LoVo (cell line): ENCODE measurements at places on chromosomes 11 and 22.

DNA sequence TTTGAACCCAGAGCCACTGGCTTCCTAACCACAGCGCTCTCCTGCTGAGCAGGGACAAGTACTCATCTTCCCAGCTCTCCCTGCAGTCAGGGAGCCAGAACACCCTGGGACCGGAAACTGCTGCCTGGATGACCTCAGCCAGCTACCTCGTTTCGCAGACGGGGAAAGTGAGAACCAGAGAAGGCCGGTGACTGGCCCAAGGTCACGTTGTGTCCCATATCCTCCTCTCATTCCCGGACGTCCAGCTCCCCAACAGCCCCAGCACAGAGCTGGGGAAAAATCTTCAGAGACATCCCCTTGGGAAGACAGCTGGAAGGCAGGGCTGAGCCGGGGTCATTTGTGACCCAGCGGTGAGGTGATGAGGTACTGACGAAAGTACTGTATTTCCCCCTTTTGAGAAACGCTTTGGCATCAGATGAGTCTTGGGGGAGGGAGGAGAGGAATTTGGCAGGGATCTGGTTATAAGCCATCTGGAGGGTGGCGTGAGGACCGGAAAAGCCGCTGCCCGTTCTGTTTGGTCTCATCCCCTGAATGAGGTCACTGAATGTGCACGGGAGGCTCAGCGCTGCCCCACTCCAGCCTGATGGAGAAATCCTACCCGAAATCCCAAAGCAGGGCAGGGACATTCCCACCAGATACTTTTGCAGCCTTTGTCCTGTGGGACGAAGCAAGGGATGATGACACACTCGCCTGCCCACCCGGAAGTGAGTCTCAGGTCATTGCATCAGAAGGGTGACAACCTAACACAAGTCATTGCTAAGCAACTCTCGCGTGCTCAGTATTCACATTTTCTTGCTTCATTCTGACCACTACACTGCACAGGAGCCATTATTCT, 41.1 kb downstream of the LIF start:
- DNase-seq: no peak

- peak; percentile 34 for DNase-seq
Observed at GRCh38 chr11:121452609-121453150, at the start of gene SORL1-AS1. Gene SORL1-AS1, minus strand, starts transcription at chr11:121452967.

- DNase-seq: no peak
Observed at GRCh38 chr11:14240221-14240620, 118.8 kb downstream of the RRAS2 start.

DNA sequence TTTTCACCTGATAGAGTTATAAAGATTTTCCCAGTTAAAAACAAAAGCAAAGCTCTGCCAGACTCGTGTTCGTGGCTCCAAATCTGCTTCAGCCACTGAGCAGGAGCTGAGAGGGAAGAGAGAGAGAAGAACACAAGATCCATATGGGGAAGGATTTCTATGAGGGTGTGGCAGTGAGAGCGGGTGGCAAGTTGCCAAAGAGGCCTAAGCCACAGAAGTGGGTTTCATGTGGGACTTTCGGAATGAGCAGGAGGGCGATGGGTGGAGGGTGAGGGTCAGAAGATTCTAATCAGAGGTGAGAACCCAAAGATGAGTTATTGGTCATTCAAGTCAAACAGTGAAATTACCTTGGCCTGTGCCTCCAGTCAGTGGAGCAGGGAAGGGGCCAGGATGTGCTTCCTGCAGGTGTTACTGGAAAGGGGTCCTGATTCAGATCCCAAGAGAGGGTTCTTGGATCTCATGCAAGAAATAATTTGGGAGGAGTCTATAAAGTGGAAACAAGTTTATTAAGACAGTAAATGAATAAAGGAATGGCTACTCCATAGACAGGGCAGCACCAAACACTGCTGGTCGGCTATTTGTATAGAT, 40.5 kb upstream of the TOP3B start:
- no peak for DNase-seq

- DNase-seq: no peak
Observed at GRCh38 chr22:17199003-17199731, 20.1 kb downstream of the ADA2 start.

DNA sequence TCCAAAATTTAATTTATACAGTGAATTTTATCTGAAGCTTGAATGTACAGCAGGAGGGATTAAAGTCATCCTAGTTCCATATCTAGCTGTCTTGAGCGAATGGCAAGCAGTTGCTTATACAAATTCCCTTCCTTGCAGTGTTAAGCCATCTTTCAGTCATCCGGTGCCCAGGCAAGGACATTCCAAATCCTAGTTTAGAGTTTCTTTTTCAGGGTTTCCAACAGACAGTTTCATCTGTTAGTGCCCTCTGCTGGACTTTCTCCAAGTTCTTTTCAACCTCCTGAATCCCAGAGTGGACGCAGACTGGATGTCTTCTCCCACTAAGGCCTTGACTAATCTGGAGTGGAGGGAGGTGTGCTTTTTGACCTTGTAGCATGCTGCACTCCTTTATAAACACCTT, 45.4 kb downstream of the GRAMD1B start:
- no peak for DNase-seq

DNA sequence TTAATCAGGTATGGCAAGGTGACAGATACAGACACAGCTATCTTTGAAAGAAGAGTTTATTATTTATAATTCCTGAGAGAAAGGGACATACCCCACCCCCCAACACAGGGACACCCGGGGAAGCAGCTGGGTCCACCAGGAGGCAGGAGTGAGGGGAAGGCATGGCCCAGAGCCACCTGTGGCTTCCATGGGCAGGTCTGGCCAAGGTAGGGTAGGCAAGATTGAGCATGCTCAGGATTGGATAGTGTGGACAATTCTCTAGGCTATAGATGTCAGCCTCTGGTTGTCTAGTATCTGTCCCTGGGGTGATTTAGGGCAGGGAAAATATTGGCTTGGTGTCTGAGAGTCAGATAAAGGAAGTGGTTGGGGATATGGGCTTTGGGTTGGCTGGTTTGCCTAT, 27.5 kb upstream of the SMIM35 start:
- no peak for DNase-seq

- peak; percentile 28 for DNase-seq
Observed at GRCh38 chr22:37529652-37530345, 10.6 kb upstream of the CARD10 start.

- no peak for DNase-seq
Observed at GRCh38 chr11:73135346-73136284, 6.5 kb downstream of the FCHSD2 start.

GRCh38 chr11:119912229-119912628, 183.2 kb upstream of the NECTIN1 start:
- DNase-seq: no peak

DNA sequence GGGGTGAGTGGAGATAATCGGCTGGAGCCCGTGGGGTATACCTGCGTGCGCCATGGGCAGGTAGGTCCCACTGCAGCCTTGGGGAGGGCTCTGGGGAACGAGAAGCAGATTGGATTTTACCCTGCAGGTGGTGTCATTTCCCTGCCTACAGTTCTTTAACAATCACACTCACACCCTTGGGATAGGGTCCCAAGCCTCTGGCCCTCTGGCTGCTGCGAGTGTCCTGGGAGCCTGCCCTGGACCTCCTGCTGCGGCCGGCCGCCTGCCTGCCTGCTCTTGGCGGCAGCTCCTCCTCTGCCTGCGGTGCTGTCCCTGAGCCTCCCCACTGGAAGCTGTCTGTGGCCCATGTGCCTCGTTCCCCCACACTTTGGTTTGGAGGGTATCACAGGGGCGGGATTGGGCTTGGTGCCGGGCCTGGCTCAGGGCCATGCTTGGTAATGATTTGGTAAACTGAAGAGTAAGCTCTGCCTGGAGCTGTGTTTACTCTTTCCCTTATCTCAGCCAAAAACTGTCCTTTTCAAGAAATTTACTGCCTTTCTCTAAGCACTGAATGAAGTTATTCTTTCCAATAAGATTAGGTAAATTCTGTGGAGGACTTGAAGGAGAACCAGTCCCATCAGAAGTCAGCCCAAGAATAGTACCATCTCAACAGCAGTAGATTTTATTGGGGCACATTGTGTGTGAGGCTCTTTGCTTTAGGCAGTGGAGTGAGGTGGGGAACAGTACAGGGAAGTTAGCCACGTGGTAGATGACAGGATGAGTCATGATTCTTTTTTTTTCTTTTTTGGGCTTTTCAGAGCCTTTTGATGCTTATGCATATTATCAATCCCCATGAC, 53.7 kb downstream of the TBC1D22A start:
- DNase-seq: no peak

- DNase-seq: no peak
Observed at GRCh38 chr11:57255618-57256017, 18.6 kb upstream of the APLNR start.

DNA sequence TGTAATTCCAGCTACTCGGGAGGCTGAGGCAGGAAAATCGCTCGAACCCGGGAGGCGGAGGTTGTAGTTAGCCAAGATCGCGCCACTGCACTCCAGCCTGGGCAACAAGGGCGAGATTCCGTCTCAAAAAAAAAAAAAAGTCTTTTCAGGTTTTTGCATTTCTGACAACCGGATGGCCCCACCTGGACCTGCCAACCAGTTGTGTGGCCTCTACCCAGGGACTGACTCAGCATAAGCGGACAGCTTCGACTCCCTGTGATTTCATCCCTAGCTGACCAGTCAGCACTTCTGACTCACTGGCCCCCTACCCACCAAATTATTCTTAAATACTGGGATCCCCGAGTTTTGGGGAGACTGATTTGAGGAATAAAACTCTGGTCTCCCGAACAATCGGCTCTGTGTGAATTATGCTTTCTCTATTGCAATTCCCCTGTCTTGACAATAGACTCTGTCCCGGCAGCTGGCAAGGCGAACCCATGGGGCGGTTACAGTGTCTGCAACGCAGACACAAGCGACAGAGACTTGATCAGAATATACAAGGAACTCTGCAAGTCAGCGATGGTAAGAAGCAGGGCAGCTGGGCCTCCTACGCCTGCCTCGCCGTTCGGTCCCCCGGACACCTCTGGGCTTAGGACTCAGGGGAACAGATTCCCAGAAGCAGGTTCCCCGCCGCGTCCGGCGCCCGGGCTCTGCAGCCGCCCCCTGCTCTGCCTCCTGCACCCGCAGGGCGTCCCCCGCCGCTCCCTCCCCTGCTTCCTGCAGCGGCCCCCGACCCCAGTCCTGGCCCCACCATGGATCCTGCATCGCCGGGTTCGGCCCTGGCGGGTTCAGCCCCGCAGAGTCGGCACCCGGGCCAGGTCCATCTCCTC, 741 bp upstream of the TALDO1 start:
- no peak for DNase-seq

DNA sequence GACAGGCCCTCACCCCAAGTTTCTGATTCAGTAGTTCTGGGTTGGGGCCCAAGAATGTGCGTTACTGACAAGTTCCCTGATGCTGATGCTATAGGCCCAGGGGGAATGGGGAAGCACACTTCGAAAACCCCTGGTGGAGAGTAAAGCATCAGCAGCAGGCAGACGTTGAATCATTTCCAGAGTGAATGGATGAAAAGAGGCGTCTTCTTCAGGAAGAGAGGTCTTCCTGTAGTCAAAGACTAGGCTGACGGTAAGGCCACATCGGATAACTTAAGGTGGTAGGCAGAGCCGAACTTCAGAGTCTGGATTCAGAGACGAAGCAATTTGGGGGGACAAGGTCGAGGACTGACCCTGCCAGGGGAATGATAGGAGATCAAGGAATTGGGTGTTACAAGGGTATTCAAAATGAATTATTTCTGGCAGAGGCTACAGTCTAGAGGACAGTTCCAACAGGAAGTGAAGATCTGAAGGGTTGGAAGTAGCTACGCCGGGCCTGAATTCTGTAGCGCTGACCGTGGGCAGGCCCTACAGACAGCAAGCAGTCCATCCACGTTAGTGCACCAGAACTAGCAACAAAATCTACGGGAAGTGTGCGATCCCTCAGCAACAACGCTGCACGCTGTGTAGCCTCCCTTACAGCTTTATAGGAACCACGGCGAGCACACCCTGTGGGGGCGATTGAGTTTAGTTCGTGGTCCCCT, 862 bp upstream of the CENATAC start:
- no peak for DNase-seq

DNA sequence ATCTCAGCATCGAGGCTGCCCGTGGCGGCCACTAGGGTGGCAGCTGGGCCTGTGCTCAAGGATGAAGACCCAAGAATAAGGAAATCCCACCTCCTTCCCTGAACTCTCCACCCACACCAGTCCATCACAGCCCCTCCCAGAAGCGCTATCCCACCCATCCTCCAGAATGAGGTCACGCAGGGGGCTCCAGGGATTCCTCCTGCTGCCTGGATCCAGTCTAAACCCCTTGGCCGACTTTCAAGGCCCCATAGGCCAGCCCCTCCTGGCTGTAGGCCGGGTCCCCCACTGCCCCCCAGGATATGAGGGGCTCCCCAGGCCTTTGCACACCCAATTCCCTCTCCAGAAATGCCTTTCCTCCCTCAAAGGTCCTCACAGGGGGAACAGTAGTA, 19.0 kb upstream of the SCGB1A1 start:
- no peak for DNase-seq

- no peak for DNase-seq
Observed at GRCh38 chr22:48096411-48096810, 1334.0 kb downstream of the TBC1D22A start.

- no peak for DNase-seq
Observed at GRCh38 chr11:78201096-78201818, 12.5 kb downstream of the USP35 start.

- no peak for DNase-seq
Observed at GRCh38 chr22:50672471-50673230, at the start of gene SHANK3. Gene SHANK3, plus strand, starts transcription at chr22:50672823.

DNA sequence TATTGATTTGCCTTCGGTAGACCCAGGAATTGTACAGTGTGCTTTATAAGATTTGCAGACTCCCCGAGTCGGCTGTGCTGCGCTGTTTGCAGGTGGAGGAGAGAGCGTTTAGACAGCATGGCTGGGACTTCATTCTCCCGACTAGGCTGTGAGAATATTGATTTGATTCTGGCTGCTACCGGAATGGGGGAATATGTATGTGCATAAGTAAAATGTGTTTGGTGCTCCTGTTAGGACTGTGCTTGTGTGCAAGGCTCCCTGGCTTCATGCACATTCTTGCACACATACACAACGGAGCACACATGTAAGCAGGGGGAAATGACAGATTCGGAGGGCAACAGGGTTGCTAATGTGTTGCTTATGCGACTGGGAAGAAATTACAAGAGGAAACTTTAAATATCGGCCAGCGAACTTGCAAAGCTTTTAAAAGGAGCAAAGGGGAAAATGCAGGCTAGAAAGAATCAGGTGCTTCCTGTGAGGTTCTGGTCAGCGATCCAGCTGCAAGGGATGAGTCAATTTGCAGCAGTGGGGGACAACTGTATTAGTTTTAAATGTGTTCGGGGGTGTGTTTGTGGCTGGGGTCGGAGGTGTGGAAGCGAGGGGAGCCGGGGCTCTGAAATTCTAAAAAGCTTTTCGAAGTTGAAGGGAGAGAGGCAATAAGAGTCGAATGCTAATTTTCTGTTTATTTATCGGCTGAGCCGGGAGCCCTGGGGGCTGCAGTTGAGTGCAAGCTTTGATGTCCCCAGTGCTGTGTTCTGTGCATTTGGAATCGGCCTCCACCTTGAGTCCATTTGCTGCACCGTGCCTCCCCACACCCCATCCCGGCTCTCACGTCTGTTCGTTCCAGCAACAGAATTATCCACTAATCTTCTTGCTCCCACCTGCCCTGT, 731 bp downstream of the NTM start:
- DNase-seq: no peak

DNA sequence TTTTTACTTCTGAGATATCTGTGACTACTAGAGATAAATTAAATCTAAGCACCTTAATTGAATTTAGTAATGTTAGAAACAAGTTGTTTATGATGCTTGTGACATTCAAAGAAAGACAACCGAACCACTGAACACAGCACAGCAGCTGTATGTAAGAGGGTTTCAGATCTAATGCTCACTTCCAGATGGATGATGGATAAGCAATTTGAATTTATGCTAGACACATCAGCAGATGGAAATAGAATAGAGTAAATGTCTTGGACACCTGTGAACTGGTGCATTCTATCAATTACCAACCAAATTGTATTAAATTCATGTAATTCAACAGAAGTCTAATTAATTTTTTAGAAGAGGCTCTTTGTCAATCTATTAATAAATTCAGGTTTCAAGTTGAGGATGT, 306.3 kb downstream of the CNTN5 start:
- no peak for DNase-seq
